OCI-LY7 (cell line): ENCODE measurements at places on chromosomes 5 and 9.

- no peak for DNase-seq
These were observed 24.5 kb downstream of the CCDC125 start for GRCh38 chr5:69308046-69308553.

GRCh38 chr5:87836696-87837095, 424.0 kb upstream of the CCNH start:
- no peak for DNase-seq

GRCh38 chr9:112795921-112796320, 45.4 kb downstream of the SNX30 start:
- DNase-seq = no peak

GRCh38 chr5:51997949-51998348, 614.7 kb downstream of the ISL1 start:
- no peak for DNase-seq

DNA sequence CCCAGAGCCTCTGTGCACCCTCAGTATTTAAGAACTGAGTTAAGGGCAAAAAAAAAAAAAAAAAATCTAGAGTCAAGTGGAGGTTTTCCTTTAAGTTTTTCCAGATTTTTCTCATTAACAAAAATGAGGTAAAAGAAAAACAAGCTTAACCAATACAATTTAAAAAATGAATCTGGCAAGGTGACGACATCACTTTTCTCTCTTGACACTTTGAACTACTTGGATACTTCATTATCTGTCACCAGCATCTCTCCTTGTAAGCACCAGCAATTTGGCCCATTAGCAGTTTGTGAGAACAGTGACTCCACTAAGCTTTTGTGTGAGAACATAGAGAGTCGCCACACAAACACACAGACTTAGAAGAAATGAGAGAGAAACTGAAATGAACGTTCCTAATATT, 345.7 kb upstream of the SLC30A5 start:
- DNase-seq = no peak

DNA sequence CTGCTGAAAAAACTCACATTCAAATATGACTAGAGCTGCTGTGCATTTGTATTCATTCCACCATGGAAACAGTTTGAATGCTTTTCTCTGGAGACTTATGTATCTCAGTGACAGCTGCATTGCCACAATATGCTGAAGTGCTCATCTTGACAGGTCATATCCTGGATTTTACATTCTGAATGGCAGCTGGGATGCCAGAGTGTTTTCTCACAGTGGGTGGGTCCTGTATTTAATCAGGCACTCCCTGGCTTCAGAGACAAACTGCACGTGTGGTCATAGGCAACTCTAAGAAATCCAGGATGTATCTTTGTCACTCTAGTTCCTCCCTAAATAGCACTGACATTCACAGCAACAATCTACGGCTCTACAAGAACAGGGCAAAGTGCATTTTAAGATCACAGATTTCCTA, 75.6 kb downstream of the ST8SIA4 start:
- peak; percentile 50 for DNase-seq

- DNase-seq = no peak
These were observed 27.9 kb upstream of the MUSK start for GRCh38 chr9:110640736-110641135.

DNA sequence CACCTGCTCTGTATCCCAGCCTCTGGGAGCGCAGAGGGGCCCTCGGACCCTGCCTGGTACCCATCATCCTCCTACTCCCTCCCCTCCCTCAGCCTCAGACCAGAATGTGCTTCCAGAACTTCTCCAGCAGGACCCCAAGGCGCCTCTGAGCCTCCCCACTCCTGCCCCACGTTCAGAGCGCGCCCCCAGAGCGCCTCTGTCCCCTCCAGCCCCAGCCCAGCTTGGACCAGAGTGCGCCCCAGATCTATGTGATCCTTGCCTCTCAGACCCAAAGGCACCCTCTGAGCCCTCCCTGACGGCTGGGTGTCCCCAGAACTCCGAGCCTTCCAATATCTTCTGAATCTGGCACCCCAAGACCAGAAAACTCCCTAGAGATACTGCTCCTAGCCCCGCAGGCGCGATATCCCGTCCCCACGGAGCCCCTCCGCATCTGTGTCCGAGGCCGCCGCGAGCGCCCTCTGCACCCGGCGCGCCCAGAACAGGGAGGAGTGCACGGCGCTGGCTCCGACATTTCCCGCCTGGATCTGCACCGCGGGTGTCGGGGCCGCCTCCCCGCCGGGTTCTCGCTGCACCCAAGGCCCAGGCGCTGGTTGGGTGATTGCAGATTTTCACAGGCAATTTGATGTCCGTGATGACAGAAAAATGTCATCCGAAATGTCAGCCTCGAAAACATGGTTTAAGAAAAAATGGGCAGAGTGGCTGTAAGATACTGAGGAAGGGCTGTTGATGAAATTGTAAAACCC, 522 bp downstream of the BHMT start:
- DNase-seq = no peak

- DNase-seq = peak; percentile 61
These were observed 9.1 kb downstream of the PTCH1 start for GRCh38 chr9:95507464-95508241.

GRCh38 chr5:12662545-12663314, 758.5 kb upstream of the CTNND2 start:
- no peak for DNase-seq

DNA sequence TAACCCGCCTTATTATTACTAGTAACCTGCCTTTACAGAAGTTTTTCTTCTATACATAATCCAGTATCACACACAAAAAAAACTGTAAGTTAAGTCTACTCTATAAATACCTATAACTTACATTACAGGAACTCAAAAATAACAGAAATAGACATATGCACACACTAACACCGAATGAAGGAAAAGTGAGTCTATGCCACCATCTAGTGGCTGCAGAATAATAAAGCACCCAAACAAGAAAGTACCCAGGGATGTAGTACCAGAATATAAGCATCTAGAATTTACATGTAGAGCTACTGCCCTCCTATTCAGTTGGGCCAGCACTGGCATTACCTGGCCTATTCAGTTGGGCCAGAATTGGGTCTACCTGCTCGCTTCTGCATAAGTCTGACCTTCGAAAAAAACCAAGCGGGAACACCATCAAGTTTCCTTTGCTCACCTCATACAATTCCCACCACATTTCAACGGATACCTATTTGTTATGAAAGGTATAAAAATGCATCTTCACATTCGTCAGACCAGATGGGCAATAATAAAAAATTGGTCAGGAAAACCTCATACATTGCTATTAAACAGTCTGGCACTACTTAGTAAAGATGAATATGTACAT, 4.0 kb upstream of the NIPSNAP3A start:
- DNase-seq = peak; percentile 75

GRCh38 chr5:175851727-175852126, 19.7 kb upstream of the CPLX2 start:
- no peak for DNase-seq

GRCh38 chr5:178695556-178695955, 34.9 kb downstream of the ZNF354A start:
- no peak for DNase-seq

DNA sequence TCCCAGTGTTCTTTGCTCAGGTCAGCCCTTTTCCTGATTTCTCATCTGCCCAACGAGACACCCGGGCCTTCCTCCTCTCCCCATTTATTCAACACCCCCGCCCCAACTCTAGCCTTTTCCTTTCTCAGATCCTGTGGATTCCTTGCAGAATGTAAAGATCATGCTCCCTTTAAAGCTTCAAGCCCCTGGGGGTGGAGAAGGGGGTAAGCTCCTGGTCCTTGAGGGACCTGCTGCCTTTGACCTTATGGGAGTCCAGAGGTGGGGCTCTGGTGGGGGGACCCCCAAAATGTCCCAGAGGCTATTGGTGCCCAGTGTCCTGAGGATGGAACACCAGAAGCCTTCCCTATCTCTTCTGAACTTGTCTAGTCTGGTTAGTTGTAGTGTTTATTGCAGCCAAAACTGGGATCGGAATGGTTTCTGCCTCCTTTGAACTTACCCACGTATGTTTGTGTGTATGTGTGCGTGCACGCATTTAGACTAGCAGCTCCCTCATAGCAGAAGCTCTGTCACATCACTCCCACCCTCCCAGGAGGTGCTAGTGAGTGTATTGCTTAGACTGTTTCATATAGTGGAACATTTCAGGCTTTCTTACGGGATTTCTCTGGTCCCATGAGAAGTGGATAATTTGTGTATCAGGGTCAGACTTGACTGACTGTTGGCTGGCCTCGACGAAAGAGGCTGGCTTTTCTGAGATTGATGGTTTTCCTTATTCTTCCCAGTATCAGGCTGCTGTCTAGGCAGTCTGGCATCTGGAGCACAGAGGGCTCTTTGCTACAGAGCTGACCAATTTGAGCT, 1.1 kb downstream of the GALNT10 start:
- DNase-seq = peak; percentile 15

- DNase-seq = no peak
These were observed 206.2 kb downstream of the MEF2C start for GRCh38 chr5:88676637-88677375.

DNA sequence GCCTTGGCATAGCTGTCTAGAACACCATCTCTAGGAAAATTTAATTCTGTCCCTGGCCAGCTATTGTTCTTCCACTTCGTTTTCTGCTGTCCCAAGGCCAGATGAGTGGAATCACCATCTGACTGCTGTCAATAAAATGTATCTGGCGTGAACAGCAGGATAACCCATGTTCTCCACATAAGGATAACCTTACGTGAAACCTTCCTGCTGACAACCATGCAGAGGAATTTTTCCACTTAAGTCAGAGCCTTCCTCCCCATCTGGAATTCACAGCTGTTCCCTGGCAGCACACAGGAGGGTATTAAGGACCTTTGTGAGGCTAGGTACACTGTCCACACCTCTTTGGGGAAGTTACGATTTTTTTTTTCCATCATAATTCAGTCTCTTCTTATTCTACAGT, 28.6 kb downstream of the RNF44 start:
- DNase-seq = no peak

- DNase-seq = no peak
These were observed 61.7 kb downstream of the HMCN2 start for GRCh38 chr9:130327070-130327780.

DNA sequence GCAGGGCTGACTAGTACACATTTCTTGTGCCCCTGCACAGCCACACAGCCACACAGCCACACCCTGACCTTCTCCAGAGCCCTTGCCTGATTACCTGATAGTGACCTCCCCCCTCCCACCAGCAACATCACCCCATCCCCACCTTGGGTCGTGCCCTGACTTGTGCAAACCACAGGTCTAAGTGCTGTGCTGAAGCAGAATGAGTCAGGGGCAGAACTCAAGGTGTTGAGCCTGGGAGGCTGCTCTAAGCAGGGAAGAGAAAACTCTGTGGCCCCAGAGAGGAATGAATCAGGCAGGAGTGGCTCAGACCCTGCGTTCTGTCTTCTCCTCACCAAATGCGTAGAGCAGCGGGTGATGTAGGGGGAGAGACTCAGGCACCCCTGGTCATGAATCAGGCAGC, 24.3 kb upstream of the FAT2 start:
- no peak for DNase-seq

GRCh38 chr9:104776797-104777196, 12.9 kb downstream of the NIPSNAP3B start:
- no peak for DNase-seq

DNA sequence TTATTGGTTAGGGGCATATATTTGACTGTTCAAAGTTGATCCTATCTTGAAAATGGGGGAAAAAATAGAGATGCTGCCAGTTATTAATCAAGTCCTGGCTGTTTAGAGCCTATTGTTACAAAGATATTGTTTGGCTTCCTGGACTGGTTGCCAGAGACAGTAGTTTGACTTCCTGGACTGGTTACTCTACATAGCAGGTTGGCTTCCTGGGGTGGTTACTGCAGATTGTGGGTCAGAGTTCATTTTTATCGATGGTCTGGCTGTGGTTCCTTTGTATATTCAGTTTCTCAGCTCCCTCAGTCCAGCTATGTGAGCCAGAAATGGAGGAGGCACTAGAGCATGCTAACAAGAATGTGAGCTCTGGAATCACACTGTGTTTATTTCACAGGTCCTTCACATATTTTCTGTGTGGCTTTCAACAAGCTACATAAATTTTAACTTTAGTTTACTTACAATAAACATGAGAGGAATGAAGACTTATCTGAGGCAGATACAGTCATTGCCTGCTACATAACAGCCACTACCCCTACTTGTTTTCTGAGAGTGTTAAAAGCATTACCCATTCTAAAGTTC, 137.6 kb downstream of the TRPM3 start:
- no peak for DNase-seq

DNA sequence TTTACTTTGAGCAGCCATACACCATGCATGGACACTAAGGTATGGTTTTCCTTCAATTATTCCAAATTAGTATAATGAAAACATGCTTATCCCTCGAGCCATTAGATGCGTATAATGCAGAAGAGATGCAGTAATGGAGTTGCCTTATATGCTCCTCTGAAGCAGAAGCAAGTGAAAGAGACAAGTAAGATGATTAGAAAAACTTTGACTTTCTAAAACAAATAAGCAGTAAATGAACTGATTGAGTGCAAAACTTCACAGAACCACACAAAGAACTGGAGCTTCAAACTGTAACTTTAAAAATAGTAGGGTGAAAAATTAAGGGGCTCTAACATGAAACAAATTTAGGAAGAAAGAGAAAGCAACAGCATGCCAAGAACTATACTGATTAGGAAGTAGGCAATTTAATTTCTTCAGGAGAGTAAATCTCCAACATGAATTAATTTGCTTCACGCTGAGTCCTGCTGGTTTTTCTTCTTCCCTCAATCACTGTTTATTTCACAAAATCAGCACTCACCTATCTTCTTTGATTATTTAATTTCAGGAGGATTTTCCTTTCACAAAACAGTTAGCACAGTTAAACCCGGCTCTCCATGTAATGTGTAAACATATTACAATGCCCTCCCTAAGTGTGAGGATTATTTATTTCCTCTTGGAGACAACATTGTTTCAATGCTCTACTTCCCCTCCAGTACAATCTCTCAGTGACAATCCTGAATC, 90.3 kb upstream of the PAM start:
- no peak for DNase-seq

DNA sequence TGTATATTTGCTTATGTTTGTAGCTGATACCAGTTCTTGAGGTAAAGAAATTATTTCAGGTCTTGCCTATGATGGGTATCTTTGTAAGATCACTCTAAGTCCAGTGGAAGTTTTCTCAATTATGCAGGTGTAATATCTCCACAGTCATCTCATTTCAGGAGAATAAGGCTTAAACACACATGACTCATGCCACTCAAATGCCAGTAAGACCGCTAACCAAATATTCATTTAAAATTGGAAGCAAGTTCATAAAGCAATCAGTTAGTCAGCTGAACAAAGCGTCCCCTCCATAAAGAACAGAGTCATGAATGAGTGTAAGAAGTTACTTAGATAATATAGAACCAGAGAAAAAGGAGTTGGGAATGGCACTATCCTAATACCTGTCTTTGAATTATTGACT, 248.7 kb downstream of the LURAP1L start:
- no peak for DNase-seq
